ENCODE measurements at places on chromosomes 6 and 20. TPM values are rescaled to one million over a fixed set of nuclear protein-coding genes. Genes with fewer than 3 reads are reported as not detected.

The PEX3 gene
- polyA plus RNA-seq: 49.5 TPM

The GSTA4 gene
- polyA plus RNA-seq: 4.4 TPM

The EEF1E1 gene
- 175 TPM for polyA plus RNA-seq

The LGSN gene
- not detected for polyA plus RNA-seq

The SIGLEC1 gene
- polyA plus RNA-seq: not detected

The C20orf144 gene
- polyA plus RNA-seq: 0.62 TPM

The CDH26 gene
- not detected for polyA plus RNA-seq

The TGM3 gene
- not detected for polyA plus RNA-seq

The HLA-G gene
- polyA plus RNA-seq: 2.9 TPM

The TFAP2D gene
- polyA plus RNA-seq: not detected

The HNF4A gene
- not detected for polyA plus RNA-seq

The PERP gene
- polyA plus RNA-seq: 2.2 TPM

The HLA-DPB1 gene
- polyA plus RNA-seq: 359 TPM

The ZSCAN31 gene
- polyA plus RNA-seq: 3.4 TPM

The SCUBE3 gene
- polyA plus RNA-seq: 0.20 TPM

The LST1 gene
- 11.9 TPM for polyA plus RNA-seq

The LIME1 gene
- polyA plus RNA-seq: 133 TPM

The CD93 gene
- 0.30 TPM for polyA plus RNA-seq

The BTN1A1 gene
- 1.4 TPM for polyA plus RNA-seq

The RBPJL gene
- not detected for polyA plus RNA-seq

The TCP11 gene
- polyA plus RNA-seq: not detected

All from GM12878 (cell line).